Cardiac muscle cell (in vitro differentiated cells and primary cell): ENCODE measurements at places on chromosomes 5 and 9.

- DNase-seq = no peak
These were observed 5.9 kb upstream of the IQGAP2 start for GRCh38 chr5:76397200-76397599.

- DNase-seq = no peak
These were observed 167.1 kb upstream of the ADRA1B start for GRCh38 chr5:159749146-159749545.

- no peak for DNase-seq
These were observed 76.0 kb downstream of the ATPSCKMT start for GRCh38 chr5:10173716-10174115.

DNA sequence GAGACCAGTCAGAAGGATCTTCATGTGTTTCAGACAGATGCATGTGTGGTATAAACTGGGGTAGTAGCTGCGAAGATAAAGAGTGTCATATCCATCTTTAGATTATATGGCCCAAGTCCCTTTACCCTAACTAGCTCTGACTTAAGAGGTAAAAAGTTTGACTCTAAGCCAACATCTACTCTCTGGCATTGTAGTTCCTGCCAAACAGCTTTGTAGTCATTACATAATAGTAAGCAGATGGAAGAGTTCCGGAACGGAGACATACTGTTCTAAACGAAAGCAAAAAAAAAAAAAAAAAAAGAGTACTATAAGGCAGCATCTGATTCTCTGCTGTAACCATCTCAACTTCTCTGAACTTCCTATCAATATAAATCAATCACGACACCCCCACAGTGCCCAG, 48.8 kb downstream of the CEMIP2 start:
- peak; percentile 77 for DNase-seq

DNA sequence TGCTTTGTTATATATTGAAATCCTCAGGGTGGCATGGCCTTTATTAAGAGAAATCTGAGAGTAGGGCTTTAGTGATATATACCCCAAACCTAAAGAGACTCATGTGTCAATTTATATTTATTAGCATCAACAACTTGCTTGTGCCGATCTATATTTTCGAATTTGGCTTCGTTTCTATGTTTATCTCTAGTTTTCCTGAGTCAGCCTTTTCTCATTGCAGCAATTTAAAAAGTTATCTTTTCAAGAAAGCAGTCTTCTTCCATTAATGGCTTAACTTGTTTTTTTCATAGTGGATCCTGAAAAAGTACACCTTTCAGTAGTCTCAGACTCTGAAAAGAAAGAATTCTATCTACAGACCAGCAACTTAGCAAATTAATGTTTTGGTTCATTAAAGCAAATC, 99.9 kb upstream of the KCNN2 start:
- DNase-seq = no peak

DNA sequence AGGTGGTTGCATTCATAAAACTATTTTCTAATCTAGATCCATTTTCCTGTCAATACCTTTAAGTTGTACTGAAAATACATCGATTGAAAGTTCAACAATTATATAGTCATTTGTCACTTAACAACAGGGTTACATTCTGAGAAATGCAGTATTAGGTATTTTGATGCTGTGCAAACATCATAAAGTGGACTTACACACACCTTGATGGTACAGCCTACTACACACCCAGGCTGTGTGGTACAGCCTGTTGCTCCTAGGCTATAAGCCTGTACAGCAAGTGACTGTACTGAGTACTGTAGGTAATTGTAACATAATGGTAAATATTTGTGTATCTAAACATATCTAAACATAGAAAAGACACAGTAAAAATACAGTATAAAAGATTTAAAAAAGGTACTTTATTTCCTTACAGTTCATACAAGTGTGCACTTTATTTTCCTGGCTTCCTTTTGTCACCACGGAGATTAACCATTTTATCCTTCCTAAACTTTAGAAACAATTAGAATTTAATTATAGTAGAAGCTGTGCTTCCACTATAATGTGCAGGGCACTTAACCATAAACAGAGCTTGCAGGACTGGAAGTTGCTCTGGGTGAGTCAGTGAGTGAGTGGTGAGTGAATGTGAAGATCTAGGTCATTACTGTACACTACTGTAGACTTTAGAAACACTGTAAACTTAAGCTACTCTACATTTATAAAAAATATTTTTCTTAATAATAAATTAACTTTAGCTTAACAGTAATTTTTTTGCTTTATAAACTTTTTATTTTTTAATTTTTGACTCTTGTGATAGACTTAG, 42.9 kb upstream of the MEF2C start:
- DNase-seq = no peak

GRCh38 chr9:8686516-8686915, 886.9 kb upstream of the DMAC1 start:
- no peak for DNase-seq

DNA sequence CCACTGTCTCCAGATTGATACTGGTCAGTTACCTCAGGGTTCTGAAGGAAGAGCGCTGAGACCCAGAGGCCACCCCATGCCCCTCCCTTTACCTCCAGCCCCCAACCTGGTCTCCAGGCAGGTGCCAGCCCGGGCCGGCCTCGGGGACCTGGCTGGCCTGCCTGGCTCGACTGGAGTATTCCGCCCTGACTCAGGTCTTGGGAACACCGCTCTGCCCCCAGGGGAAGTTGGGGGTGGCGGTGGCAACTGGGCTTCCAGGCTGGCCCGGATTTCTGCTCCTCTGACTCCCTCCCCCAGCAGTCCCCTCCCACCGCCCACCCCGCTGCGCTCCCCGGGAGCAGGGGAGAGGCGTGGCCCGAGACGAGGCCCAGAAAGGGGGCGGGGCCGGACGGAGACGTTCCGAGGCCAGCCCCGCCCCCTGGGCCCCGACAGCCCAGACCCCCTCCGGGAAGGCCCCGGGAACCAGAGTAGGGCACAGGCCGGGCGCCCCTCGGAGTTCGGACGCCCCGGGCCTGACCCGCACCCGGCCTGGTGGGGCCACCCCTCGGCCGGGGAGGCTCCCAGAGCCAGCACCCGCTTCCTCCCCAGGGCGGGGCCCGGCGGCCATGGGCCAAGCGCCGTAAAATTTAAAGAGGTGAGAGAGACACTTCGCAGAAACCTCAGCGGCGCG, 82.5 kb upstream of the ZBTB43 start:
- peak; percentile 70 for DNase-seq

DNA sequence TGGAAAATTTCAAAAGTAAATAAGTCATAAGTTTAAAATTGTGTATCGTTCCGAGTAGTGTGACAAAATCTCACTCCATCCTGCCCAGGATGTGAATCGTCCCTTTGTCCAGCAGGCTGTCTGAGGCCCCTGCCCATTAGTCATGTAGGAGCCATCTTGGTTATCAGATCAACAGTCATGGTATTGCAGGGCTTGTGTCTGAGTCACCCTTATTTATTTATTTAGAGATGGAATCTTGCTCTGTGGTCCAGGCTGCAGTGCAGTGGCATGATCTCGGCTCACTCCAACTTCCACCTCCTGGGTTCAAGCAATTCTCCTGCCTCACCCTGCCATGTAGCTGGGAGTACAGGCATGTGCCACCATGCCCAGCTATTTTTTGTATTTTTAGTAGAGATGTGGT, 30.2 kb downstream of the ITGA2 start:
- DNase-seq = no peak

DNA sequence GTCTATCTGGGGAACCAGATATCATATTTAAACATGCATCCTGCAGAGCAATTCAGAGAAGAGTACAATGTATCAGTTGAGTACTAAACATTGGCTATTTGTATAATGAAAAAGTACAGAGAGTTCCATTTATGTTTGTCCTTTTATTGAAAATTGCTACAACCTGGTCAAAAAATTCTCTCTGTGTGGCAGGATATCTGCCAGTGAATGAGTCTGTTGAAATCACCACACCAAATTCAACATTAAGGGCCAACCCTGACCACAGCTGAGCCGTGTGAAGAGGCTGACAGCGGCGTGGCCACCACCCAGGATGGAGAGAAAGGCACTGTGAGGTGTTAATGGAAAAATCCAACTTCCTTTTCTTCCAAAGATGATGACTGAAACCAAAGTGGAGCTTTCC, 422.7 kb upstream of the PIK3R1 start:
- no peak for DNase-seq

DNA sequence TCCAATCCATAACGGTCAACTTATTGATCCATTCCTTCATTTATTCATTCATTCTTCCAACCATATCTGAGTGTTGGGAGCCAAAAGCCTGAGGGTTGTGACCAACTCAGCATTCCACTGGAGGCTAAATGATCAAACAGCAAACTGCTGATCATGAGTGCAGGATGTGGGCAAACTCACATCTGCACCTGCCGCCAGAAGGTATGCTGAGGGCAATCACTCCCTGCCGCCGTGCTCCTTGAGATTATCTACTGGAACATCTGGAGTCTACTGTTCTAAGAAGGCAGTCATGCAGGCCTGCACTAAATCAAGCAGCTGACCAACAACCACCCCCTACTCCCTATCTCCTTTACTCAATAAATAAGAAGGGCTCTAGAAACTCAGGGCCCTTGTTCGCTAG, 184.0 kb downstream of the TTLL11 start:
- DNase-seq = no peak

DNA sequence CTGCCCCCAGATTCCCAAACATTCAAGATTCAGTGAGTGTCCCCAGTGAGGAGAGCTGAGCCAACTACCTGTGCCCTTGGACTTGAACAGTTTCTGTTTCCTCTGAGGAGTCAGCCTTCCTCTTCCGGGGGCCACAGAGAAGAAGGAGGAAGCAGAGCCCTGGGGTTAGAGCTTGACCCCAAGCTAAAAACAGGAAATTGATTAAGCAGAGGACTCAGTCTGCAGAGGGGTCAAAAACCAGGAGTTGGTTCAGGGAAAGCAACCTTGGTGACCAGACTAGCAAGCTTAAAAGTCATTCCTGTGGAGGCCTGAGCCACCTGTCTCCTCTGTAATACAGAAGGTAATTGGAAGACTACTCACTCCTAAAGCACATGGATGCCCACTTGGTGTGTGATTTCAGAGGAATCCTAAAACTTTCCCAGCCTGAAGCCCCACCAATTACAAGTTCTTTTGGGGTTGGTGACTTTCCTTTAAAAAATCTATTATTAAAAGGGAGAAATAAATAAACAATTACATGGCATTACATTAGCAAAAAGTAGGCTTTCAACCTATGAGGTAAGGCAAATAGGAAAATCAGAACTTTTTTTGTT, 64.2 kb upstream of the SELENOP start:
- no peak for DNase-seq

DNA sequence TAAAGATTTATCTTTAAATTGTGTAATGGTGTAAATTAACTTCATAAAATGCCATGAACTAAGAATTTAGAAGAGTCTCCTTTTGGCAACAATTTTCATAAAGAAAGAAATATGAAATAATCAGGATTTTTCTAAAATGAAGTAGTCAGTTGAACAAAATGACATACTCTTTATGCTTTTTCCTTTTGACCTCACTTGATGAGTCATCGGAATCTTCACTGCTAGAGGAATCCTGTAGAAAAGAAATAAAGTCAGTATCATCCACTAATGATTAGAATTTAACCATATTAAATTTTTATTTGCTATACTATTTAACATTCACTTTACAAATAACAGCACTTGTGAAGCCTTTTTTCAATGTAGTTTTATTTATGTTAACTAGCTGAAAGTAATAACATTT, 26.1 kb downstream of the CHD1 start:
- peak; percentile 25 for DNase-seq

- DNase-seq = no peak
These were observed 423.4 kb downstream of the ISL1 start for GRCh38 chr5:51806677-51807076.

DNA sequence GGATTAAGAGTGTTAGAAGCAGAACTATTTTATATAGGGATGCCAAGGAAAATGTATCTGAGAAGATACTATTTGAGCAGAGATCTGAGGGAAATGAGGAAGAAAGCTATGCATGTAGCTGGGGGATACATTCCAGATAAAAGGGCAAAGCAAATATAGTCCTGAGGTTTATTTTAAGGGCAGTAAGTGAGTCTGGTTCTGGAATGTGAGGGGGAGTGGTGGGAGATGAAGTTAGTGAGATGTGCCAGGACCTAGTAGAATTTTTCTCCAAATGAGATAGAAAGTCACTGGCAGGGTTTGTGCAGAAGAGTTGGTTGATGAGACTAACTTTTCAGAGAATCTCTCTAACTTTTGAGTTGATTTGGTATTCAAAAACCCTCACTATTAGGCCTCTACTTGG, 374.7 kb downstream of the ADGRV1 start:
- DNase-seq = peak; percentile 24

- DNase-seq = no peak
These were observed 20.4 kb downstream of the AUH start for GRCh38 chr9:91341258-91341746.

DNA sequence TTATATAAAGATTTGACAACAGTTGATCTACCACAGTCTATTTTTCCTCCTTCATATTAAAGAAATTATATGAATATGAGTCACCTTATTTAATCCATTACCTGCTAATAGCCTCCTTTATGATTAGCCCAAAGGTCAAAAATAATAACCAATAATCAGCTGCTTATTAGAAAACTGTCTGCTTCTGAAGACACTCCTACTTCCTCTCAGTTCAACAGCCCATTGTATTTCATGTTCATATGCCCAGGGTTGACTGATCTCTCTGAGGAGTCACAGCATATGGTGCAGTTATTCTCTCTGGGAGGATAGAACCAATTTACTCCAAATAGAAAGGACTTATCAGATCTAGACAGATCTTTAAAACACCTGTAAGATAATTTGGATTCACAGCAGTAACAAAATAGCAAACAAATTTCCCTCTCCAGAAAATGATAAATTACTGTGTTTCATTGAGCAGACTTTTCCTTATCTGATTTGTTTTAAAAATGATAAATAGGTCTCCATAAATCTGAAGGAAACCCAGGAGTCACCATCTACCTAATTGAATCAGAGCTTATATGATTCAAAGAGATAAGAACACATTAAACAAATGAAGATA, 180.4 kb upstream of the ITGA1 start:
- DNase-seq = no peak

DNA sequence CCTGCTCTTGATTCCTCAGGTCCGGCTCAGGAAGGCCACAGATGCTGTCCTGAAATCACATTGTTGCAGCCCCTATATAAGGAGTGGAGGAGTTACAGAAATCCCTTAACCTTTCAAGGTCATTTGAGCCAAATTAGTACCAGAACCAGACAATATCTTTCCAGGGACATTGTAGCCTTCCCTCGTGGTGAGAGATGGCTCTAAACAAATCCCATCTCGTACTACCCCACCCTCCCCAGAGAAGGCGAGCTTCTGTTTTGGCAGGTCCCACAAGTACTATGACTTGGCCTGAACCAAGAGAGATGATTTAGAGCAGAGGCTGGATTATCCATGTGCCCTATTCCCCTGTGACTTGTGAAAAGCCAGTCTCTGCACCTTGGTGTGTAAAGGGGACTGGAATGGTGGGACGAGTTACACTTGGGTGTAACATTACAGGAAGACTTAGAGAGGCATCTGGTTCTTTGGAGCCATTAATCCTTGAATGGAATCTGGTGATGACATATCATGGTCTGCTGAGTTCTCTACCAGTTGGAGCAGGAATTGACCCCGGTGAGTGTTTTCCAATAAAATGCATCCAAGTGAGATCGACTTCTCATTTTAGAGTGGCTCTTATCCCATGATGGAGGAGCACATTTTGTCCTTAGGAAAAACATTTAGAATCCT, at the start of gene FAM240B:
Gene FAM240B, minus strand, starts transcription at position 51 of the 663 bp plus-strand sequence. CDS start 16,134 bp downstream, outside the sequence.
- no peak for DNase-seq
